ENCODE measurements at places on chromosomes 2 and 18. TPM values are rescaled to one million over a fixed set of nuclear protein-coding genes. Genes with fewer than 3 reads are reported as not detected.

OBSL1 gene
- 85.2 TPM for total RNA-seq

TOGARAM2 gene
- 5.3 TPM for total RNA-seq

RAB27B gene
- total RNA-seq: 0.62 TPM

CCDC121 gene
- total RNA-seq: 7.6 TPM

KIAA1328 gene
- total RNA-seq: 22.1 TPM

CYP27C1 gene
- total RNA-seq: 0.31 TPM

TTN gene
- total RNA-seq: 16.3 TPM

EIF2AK2 gene
- 56.0 TPM for total RNA-seq

DSG2 gene
- total RNA-seq: 10.8 TPM

PLCL1 gene
- 6.7 TPM for total RNA-seq

GRCh38 chr2:191846515-191847476 lies at the start of gene CAVIN2:
TSS of gene CAVIN2 (minus strand) at chr2:191847088. CDS start at chr2:191846925, 163 bp downstream.
- DNase-seq: no peak

- no peak for DNase-seq
These were observed 42.7 kb upstream of the CXXC1 start for GRCh38 chr18:50330176-50330575.

DNA sequence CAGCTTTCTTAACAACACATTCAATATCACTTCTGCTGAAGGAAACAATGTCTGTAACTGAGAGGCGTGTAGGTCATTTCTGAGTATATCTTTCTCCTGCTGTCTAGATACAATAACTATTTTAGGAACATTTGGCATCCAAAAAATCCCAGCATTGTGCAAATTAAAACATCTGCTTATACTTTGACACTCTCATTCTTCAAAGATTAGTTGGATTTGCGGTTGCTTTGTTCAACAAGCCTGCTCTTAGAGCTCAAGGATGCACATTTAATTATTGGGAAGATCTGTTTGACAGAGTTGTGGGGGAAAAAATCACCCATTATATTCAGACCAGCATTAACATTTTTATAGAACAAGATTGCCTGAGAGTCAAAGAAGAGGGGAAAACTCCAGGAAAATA lies 449.5 kb upstream of the HNRNPA3 start:
- no peak for DNase-seq

- no peak for DNase-seq
These were observed 182.4 kb upstream of the ARL4C start for GRCh38 chr2:234679301-234679740.

DNA sequence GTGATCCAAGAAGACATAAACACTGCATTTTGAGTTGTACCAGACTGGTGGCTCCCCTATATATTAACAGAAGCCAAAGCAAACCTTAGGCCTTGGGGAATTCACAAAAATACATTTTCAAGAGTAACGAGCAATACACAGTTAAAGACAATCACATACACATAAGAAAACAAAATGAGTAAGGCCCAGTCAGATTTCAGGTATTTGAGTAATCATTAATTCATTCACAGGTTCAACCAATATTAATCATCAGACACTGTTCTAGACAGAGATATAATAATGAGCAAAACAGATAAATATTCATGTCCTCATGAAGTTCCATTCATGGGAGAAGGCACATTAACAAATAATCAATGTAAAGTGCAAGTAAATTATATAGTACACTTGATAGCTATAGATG lies 9.6 kb downstream of the STPG4 start:
- DNase-seq: no peak

GRCh38 chr2:157919181-157919580 lies 43.1 kb upstream of the ACVR1 start:
- DNase-seq: no peak

GRCh38 chr2:98347298-98348065 lies 1.2 kb downstream of the CNGA3 start:
- DNase-seq: no peak

DNA sequence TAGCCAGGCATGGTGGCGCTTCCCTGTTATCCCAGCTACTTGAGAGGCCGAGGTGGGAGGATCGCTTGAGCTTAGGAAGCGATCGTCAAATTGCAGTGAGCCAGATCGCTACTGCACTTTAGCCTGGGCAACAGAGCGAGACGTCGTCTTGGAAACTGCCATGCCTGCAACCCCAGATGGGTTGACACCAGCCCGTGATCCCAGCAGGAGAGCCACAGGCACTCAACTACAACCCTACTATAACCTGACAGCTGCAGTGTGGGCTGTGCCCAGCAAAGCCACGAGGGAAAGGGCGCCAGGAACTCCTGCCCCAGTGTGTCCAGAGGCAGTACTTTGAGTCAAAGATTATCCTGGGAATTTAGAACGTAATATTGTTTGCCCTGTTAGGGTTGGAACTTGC lies 85.6 kb downstream of the SS18 start:
- DNase-seq: no peak

DNA sequence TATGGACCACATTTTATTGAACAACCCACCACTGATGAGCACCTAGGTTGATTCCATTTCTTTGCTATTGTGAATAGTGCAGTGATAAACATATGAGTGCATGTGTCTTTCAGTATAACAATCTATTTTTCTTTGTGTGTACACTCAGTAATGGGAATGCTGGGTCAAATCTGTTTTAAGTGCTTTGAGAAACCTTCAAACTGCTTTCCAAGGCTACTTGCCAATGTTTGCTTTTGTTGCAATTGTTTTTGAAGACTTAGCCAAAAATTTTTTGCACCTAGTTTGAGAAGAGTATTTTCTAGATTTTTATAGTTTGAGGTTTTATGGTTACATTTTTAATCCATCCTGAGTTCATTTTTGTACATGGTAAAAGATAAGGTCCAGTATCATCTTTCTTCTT lies 587.4 kb upstream of the SETBP1 start:
- no peak for DNase-seq

- DNase-seq: no peak
These were observed 41.4 kb upstream of the ITGB6 start for GRCh38 chr2:160241251-160242137.

GRCh38 chr2:195124391-195125079 lies 532.5 kb upstream of the SLC39A10 start:
- DNase-seq: no peak

GRCh38 chr2:104321796-104322349 lies 532.0 kb upstream of the POU3F3 start:
- DNase-seq: no peak

- DNase-seq: no peak
These were observed 37.7 kb upstream of the TBC1D8 start for GRCh38 chr2:101188683-101189405.

DNA sequence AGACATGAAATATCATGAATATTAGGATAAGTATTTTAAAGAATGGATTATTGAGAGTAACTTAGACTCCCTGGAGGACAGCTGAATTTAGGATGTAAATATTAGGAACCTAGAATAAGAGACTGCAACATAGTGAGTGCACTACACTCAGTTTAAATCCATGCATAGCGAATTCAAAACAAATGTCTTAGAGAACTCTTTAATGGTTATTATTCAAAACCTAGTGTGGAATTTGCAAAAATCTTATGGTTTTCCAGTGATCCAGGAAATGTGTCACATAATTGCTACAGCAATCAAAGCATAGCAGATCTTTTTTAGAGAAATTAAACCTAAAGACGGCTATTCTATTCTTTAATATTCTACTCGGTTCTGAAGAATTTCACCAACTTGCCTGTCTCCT lies 239.0 kb downstream of the TMX3 start:
- no peak for DNase-seq

GRCh38 chr2:110843959-110844510 lies 111.7 kb downstream of the ACOXL start:
- DNase-seq: no peak

- DNase-seq: no peak
These were observed 229.9 kb downstream of the AGPS start for GRCh38 chr2:177622521-177622920.

DNA sequence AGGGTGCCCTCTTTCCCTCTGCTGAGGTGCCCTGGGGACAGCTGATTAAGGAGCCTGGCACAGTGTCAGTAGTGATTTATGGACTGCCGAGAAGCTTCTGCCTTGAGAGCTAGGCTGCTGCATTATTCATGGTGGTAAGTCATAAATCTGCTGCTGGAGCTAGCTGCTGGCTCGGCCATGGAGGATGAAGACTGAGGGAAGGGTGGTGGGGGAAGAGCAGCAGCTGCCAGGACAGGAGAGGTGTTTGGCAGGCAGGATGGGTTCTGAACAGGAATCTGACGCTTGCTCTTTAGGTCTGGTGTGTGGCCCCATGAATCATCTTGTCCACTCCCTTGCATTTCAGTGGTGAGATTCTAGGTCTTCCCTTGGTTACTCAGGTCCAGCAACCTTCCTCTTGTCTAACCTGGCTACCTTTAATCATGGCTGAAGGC lies 296.3 kb downstream of the DYSF start:
- DNase-seq: no peak

All from sciatic nerve (tissue), 2 donors.